NAMALWA (cell line): ENCODE measurements at places on chromosomes 1 and 21.

- no peak for DNase-seq
Measured at GRCh38 chr1:232556351-232556750, 73.6 kb downstream of the SIPA1L2 start.

GRCh38 chr1:159889821-159890252, 10.1 kb downstream of the CFAP45 start:
- DNase-seq: peak; percentile 57

- DNase-seq: peak; percentile 64
Measured at GRCh38 chr1:112507921-112508277, 866 bp upstream of the WNT2B start.

- no peak for DNase-seq
Measured at GRCh38 chr1:175520186-175520585, 223.2 kb downstream of the TNR start.

DNA sequence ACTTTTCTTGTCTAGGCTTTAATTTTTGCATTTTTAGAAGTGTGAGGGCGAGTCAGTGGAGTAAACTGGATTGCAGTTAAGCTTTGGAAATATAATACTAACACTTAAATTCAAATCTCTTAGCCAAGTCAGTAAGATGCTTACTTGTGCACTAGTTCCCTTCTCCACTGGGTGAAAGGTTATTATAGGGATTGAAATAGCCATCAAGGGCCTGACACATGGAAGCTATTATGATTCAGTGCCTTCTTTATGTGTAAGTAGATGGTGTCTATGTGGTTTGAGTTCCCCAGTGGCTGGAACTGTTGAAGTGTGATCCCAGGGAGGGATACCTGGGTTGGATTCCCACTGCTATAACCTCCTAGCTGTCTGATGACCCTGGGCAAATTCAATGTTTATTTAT, 24.7 kb upstream of the DMRTA2 start:
- DNase-seq: no peak

GRCh38 chr1:58047265-58047858, 499.2 kb downstream of the OMA1 start:
- peak; percentile 50 for DNase-seq

- no peak for DNase-seq
Measured at GRCh38 chr1:106831511-106831910, 225.0 kb upstream of the PRMT6 start.

DNA sequence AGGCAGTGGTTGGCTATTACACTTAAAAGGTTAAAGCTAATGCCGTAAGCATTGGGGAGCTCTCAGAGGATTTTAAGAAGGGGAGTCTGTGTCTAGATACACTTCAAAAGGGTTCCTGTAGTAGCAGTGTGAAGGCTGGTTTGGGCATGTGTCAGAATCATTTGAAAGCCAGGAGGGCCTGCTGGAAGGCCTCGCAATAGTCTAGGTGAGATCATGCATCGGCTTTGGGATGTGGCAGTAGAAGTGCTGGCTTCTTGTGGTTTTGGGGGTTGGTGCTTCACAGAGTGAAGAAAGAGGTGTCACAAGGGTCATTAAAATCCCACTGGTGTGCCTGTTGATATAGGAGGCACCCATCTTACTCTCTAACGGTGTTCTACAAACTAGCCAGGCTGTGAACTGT, 85.7 kb downstream of the ST6GALNAC3 start:
- DNase-seq: no peak

DNA sequence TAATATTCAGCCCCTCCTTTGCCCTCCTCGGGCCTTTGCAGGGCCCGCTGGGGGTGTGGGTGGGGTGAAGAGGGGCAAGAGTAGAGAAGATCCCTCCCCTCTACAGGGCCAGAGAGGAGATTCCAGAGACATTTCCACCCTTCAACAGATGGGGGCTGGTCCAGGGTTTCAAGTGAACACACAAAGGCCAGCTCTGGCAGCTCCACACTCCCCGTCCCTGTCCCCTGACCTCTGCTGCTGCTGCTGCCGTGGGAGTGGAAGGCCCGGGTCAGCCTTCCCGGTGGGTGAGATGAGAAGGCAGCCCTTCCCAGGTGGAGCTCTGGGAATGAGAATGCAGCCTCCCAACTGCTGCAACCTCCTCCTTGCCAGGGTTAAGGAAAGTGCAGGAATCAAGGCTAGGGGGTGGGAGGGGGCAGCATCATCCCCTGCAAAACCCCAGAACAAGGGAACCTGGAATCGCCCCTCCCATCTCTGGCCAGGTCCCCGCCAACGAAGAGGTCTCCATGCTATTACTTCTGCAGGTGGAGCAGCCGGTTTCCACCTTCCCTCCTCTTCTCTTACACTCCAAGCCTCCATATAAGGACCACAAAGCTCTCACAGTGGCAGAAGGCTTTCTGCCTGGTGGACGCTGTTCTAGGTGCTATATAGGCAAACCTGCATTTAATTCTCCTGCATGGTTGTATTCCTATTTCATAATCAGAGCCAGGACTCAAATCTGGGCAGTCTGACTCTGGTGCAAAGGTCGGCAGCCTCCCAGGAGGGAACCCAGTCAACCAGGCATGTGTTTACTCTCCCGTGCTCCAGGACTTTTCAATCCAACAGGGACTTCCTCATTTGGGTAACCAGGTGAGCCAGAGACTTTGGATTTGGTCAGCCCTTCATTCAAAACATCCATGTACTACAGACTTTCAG, 22.9 kb upstream of the ARHGEF10L start:
- DNase-seq: no peak

DNA sequence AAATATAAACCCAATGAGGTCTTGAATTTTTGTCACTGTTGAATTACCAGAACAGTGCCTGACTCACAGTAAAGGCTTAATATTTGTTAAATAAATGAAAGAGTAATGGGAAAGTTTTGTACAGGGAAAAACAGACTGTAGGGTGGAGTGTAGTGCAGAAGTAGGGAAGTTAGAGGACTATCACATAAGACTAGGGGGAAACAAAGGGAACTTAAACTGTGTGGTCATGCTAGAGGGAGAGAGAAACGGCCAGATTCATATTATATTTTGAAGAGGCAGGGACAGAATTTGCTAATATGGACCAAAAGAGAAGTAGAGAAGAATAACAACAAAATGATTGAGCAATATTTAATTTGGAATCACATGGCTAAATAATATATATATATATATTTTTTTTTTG, 14.8 kb downstream of the CTSK start:
- DNase-seq: no peak

- DNase-seq: no peak
Measured at GRCh38 chr1:89273324-89273778, 691 bp upstream of the GBP5 start.

DNA sequence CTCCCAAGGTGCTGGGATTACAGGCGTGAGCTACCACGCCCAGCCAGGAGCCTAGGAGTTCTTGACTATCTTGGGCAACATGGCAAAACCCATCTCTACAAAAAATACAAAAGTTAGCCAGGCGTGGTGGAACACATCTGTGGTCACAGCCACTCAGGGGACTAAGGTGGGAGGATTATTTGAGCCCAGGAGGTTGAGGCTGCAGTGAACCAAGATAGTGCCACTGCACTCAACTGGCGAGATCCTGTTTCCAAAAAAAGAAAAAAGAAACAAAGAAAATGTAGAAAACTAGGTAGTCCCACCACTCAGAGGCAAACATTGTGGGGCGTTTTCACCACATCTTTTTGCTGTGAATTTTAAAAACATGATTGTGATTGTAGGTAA, 141.3 kb downstream of the ZZZ3 start:
- no peak for DNase-seq

- DNase-seq: no peak
Measured at GRCh38 chr1:24058671-24059455, 53.1 kb downstream of the MYOM3 start.

DNA sequence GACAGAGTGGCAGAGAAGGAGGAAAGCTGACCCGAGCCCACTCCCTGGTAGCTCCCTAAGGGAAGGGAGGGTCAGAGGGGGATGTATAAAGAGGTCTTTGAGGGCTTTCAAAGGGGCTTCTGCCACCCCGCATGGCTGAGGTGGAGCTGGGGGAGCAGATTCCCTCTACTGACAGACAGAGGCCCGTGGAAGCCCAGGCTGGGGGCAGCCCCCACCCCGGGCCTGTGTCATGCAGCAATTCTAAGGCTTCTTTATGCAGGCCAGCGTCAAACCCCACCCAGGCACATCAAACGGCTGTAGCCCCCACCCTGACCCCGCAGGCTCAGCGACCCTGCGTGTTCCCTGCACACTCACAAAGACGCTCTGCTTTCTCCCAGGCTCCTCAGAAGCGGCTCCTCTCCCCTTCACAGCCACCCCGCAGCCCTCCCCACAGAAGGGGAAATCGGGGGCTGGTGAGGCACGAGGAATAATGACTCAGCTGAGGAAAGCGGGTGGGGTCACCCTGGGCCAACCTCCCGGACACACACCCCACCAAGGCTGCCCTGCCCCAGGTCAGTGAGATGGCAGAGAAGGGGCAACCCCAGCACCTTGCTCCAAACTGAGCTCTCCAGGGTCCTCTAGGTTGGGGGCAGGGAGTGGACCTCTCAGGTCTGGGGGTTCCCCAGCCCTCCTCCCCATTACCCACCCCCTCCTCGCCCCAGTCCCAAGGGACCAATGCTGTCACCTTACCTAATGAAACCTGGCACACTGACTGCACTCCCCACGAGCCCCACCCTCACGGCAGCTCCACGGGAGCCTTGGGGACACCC, 10.8 kb downstream of the SLC45A3 start:
- DNase-seq: no peak

GRCh38 chr1:164755690-164756089, 196.7 kb downstream of the PBX1 start:
- no peak for DNase-seq

DNA sequence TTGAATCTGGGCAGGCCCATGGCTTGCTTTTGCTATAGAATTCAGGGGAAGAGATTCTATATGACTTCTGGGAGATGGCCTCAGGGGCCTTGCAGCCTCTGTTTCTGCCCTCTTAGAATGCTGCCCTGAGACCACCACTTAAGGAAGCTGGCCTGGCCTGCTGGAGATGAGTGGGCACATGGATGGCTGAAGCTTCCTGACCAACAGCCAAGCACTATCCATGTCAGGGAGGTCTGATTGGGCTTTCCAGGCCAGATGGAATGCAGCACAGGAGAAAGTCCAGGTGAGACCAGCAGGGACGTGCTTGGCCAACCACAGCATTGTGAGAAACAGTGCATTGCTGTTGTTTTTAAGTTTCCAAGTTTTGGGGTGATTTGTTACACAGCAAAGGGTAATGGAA, 308.1 kb downstream of the PTPRU start:
- DNase-seq: no peak

DNA sequence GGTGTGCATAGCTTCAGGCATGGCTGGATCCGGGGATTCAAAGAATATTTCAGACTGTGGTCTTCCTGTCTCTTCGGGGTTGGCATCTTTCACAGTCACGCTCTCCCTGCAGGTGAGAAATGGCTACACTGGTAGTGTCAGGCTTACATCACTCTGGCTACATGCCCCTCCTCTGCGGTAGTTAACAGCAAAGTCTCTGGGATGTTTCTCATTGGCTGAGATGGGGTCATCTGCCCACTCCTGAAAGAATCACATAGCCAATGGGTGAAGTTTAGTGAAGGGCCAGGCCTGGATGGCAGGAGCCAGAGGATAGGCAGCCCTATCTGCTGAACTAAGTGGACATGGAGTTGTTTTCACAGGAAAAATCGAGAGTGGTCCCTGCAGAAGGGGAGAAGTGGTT, 356.5 kb downstream of the MATN1 start:
- DNase-seq: no peak

GRCh38 chr21:39189857-39190604, 6.8 kb upstream of the PSMG1 start:
- DNase-seq: no peak

GRCh38 chr1:152886085-152886484, 8.0 kb downstream of the SMCP start:
- DNase-seq: no peak

- DNase-seq: no peak
Measured at GRCh38 chr1:97898948-97899347, 21.9 kb downstream of the DPYD start.

- DNase-seq: no peak
Measured at GRCh38 chr1:52238887-52239707, 97.2 kb downstream of the ZFYVE9 start.

DNA sequence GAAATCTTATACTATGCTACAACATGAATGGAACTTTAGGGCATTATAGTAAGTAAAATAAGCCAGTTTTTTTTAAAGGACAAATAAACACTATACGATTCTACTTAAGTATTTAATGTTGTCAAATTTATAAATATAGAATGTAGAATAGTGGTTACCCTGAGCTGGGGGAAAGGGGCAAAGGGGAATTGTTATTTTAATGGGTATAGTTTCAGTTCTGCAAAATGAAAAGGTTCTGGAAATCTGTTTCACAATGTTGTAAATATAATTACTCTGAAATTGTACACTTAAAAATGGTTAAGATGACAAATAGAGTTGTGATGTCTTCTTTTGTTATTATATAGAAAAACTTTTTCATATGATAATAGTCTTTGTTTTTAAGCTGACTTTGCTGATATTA, 366.3 kb downstream of the MRPL39 start:
- no peak for DNase-seq

GRCh38 chr1:217535601-217536377, 95.1 kb downstream of the GPATCH2 start:
- no peak for DNase-seq

GRCh38 chr1:198749279-198749678, 110.4 kb downstream of the PTPRC start:
- no peak for DNase-seq

DNA sequence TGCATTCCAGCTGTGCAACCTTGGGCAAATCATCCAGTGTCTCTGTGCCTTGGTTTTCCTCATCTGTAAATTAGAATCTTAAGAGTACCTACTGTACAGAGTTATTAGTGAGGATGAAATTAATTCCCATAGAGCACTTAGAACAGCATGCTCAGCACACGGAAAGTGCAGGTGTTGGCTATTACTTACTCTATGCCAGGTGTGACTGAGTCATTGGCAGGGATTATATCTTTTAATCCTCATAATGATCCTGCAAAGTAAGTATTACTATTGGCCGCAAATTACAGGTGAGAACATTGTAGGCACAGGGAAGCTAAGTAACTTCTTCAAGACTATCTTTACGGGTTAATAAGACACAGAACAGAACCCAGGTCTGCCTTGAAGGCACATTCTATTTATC, 6.3 kb upstream of the UBE2U start:
- no peak for DNase-seq

GRCh38 chr1:147641695-147642592, 28.4 kb downstream of the ACP6 start:
- DNase-seq: peak; percentile 83

GRCh38 chr1:226360106-226360746, 47.7 kb downstream of the PARP1 start:
- no peak for DNase-seq

GRCh38 chr1:170415710-170416372, 116.1 kb upstream of the GORAB start:
- no peak for DNase-seq

GRCh38 chr1:191912517-191912916, 245.7 kb upstream of the RGS18 start:
- no peak for DNase-seq

GRCh38 chr1:47513393-47513792, 75.5 kb downstream of the FOXD2 start:
- no peak for DNase-seq

- no peak for DNase-seq
Measured at GRCh38 chr1:45892068-45892785, 88.8 kb downstream of the MAST2 start.
